Tibial artery (tissue), 4 donors: ENCODE measurements at places on chromosomes 2 and 18.

DNA sequence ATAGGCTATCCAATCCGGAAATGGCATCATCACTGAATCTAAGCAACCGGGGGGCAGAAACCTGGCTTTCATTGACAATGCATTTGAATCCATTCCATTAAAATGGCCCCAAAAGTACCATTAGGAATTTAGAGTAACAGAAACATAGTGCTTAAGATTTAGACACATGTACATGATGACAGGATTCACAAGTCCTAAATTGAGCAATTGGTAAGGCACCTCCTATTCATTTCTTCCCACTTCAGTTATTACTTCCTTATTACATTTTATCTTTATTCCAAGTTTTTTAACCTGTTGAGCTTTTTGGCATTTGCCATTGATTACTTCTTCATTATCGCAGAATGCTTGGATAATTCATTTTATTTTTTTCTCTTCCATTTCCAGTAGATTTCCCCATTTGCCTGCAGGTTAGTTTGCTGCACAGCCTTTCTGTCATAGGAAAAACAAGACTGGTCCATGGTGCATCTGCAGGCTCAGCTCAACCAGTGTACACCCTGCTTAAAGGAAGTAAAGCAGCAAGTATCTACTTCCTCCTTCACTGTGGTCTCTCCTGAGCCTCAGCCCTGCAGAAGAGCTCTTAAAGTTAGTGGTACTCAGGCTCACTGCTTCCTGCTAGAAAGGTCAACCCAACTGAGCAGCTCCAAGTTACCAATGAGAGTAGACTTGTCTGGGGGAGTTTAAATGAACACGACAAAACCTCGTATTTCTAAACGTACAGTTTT, 89.2 kb downstream of the DOCK10 start:
- DNase-seq, result no peak

DNA sequence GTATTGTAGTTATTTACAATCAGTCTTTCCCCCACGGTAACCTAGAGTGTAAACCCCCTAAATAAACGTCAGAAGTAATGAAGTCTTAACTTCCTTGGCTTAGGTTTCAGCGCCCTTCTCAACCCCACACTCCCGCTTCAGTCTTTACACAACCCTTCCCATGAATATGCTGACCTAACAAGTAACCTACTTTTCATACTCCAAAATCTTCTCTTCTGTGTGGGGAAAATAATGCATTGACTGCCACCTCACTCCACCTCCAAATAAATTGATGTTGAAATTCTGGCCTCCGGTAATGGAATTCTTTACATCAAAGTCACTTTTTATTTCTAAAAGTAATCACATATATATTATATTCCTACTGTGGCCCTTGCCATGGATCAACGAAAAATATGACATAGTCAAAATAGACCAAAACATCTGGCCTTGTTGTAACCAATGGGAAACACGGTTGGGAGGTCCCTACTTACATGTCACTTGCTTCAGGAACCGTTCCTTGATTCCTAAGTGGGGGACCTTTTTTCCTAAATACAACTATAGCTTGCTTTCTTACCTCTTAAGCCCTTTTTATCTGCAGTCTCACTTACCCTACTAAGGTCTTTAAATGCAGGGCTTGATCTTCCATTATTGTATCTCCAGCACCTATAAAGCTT, 961 bp downstream of the GEN1 start:
- no peak for DNase-seq

DNA sequence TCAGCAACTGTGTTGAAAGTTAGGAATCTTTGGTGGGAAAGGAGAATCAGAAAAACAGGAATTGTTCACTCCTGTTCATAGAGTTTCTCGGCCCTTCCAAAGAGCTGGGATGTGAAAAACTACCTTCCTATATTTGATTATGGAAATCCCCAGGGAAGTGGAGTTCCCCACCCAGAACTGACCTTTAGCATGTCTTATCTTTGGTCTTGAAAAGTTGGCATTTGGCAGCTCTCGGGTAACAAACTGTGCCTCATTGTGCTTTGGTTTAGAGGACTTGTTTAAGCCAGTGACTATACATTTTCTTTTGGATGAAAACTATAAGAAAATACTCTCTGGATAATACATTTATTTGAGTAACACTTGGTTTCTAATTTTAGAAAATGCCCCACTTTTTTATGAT, 51.3 kb upstream of the CERS6 start:
- no peak for DNase-seq

DNA sequence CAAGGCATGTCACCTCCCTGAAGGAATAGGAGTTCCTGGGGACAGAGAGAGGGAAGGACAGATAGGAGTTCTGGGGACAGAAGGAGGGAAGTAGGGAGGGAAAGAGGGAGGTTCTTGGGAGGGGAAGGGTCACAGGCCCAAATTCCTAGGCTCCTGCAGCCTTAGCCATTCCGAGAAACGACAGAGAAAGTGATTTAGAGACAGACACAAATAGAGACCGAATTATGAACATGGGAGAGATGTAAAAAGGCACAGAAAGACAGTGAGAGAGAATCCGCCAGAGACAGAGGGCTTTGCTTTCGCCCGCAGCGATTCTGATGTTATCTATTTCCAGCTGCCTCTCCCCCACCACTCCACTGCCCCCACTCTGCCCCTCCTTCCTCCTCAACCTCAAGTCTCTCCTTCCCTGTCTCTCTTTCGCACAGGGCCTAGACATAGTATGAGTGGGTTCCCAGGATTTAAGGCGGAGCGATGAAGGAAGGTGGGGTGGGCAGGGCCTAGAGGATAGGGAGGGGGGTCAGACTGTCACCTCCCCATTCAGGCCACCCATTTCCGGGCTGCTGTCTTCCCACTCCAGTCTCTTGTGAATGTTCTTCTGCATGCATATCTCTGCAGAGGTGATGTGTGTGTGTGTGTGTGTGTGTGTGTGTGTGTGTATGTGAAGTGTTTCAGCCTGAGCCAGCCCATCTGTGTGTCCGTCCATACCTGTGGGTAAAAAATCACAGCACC, 3.3 kb upstream of the WNT6 start:
- DNase-seq, result peak; percentile 29

GRCh38 chr2:134140251-134140661, 113.6 kb upstream of the MGAT5 start:
- no peak for DNase-seq

- no peak for DNase-seq
Measured at GRCh38 chr18:7221424-7222155, 9.3 kb upstream of the LRRC30 start.

GRCh38 chr2:231701456-231702373, 6.6 kb upstream of the PTMA start:
- DNase-seq, result no peak

DNA sequence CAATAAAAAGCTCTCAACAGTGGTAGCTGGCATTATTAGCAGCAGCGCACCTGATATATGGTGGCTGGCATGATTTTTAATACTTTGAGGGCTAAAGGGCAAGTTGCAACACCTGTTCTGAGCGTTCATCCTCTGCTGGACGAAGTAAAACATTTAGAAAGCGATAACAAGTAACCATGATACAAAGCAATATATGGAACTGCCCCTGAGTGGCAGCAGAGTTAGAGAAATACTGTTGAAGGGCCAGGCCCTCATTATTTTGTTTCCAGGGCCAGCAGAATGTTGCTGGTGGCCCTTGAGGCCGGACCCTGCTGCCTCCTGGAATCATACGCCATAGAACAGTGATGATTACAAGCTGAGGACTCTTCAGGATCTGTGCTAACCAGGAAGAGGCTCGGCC, 47.8 kb downstream of the ARHGEF4 start:
- no peak for DNase-seq

- DNase-seq, result no peak
Measured at GRCh38 chr2:30255466-30256408, 24.4 kb downstream of the LBH start.

DNA sequence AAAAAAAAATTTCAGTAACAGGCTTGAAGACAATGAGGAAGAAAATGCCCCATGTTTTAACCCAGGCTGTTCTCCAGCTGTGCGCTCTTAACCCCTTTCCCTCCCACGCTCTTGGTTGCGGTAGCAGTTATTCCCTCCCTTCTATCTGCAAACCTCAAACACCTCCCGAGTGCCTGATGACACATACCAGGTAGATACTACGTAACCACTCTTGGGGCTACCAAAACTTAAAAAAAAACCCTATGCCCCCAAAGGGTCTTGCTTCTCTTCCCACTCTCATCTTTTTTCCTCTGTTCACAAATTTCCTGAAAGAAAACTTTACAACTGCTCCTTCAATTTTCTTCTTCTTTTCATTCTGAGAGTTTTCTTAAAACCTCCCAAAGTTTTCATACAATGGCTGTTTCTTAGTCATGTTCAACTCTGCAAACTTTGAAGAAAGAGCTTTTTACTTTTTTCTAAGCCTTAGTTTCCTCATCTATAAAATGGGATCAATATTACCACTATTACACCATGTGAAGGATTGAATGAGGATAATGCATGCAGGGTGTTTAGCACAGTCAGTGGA, 4.9 kb upstream of the DRC1 start:
- no peak for DNase-seq

- no peak for DNase-seq
Measured at GRCh38 chr2:220001751-220002150, 374.3 kb downstream of the SLC4A3 start.

DNA sequence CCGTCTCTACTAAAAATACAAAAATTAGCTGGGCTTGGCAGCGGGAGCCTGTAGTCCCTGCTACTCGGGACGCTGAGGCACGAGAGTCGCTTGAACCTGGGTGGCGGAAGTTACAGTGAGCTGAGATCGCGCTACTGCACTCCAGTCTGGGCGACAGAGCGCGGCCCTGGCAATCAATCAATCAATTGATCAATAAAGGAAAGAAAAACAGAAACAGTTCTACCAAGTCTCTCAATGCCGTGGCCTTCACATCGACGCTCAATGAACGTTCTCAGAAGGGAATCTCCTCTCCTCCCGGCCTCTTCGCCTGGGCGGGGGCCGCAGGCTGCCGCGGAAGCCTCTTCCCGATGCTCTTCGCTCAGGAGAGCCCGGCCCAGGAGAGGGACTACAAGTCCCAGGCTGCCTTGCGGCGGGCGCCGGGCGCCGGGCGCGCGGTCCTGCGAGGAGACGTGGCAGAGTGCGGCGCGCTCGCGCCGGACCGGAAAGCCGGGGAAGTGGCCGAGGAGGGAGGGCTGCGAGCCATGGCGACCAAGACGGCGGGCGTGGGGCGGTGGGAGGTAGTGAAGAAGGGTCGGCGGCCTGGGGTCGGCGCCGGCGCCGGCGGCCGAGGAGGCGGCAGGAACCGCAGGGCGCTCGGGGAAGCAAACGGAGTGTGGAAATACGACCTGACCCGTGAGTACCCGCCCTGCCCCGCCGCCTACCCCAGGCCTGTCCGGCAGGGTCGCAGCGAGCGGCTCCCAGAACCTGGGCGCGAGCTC, at the start of gene TMEM214:
Gene TMEM214 (plus strand): TSS at position 471 of the 758 bp plus-strand sequence. CDS start 51 bp downstream, at position 522.
- peak; percentile 91 for DNase-seq

DNA sequence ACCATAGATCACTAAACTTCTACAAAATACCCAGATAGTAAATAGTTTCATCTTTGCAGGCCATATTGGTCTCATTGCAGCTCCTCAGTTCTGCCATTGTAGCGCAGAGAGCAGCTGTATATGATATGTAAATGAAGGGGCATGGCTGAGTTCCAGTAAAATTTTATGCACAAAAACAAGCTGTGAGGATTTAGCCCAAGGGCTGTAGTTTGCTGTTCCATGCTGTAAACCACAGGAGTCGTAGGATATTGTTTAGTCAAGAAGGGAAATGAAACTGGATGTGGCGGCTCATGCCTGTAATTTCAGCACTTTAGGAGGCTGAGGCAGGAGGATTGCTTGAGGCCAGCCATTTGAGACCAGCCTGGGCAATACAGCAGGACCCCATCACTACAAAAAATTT, 83.0 kb downstream of the MGAT5 start:
- DNase-seq, result no peak

DNA sequence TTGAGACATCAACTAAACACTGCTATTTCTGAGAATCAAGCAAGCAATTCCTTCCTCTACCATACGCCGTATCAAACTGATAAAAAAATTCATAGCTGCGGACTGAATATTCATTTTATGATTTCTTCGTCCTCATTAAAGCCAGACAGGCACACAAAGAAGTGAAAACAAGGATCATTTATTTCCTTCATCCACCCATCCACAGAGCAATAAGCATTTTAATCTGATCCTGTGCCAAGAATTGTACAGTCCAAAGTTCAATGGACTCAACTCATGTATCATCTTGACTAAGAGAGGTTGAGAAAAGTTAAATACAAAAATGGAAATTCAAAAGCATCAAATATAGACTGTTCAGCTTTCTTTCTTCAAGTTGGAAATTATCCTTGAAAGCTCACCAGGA, 19.7 kb upstream of the SNTG2 start:
- no peak for DNase-seq

- no peak for DNase-seq
Measured at GRCh38 chr2:207567671-207568070, 37.9 kb downstream of the CREB1 start.

GRCh38 chr18:48702346-48703027, 163.7 kb downstream of the CTIF start:
- DNase-seq, result no peak

DNA sequence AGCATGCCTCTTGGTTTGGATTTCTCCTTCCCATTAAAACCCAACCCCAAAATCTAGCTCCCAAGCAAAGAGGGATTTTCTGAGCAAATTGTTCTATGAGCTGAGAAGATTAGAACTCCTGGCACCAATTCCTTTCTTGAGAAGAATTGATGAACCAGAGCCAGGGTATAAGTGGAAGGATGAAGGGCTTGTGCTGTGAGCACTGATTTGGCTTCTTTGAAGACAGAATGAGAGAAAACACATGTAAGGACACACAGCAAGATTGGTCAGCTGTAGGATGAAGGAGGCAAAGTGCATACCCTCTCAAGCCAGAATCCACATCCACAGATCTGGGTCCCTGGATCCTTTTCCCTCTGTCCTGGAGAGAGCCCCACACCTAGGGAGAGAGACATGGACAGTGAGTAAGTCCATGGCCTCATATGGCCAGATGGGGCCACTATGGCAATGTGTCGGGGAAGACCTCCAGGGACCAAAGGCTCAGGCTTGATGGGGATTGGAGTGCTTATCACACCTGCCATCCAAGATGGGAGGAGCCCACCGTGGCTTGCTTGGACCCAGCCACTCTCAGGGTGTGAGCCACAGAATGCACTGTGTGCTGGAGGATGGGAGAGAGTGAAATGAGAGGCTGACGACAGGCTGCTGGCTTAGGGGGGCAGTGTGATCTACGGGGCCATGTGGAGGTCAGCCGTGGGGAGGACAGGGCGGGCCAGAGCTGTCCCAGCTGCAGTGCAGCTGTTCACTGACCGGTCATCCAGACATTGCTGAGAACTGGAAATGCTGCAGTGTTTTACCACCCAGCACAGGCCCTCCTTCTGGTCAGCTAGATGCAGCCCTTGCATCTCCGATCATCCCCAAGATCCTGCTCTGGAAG, 339.8 kb downstream of the CYP26B1 start:
- DNase-seq, result no peak

DNA sequence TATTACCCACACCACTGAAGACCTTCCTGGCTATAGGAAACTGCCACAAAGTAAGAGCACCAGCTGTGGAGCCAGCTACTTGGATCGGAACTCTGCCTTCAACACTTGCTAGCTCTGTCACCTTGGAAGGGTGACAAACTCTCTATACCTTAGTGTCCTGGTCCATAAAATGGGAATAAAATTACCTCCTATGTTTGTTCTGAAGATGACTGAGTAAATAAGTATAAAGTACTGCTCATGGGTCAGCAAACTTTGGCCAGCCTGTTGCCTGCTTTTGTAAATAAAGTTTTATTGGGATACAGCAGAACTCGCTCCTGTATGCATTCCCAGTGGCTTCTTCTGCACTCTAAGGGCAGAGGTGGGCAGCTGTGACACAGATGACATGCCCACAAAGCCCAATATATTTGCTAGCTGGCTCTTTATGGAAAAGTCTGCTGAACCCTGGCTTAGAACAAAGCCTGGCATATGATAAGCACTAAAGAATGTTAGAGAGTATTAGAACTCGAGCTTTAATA, 451.3 kb downstream of the TMEM182 start:
- no peak for DNase-seq
